ENCODE measurements at places on chromosomes 2 and 18.

DNA sequence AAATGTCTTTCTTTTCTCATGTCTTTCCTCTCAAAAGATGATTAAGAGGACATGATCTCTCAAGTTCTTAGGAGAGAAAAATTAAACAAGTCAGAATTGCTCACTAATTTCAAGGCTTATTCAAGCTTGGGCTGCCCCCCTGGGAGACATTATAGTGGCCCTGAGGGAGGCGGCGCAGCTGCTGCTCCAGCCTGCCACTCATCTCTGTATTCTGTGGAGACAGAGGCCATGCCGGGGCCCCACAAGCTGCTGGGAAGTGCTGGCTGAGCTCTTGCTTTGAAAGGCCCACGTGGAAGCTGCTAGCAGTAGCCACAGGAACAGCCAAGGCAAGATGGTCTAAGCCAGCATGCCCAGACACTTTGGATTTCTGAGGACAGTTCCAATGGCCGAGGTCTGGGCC, 267.4 kb downstream of the LNPK start:
- no peak for DNase-seq

DNA sequence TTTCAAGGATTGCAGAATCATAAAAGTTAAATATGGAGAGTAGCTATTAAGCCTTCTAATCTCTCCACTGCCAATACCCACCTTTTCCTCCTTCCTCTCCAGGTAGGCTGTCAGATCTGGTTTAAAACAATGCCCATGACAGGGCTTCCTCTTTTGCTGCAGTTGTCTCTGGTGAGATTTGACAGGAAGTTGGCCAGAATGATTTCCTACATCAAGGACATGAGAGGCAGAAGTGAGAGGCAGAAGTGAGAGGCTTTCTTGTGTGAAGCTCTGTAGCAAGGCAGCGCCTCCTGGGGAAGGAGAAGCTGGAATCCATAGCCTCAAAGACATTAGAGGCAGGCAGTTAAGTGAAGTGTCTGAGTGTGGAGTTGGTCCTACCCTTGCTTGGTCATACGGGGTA, 385.7 kb downstream of the HRH4 start:
- DNase-seq = no peak

DNA sequence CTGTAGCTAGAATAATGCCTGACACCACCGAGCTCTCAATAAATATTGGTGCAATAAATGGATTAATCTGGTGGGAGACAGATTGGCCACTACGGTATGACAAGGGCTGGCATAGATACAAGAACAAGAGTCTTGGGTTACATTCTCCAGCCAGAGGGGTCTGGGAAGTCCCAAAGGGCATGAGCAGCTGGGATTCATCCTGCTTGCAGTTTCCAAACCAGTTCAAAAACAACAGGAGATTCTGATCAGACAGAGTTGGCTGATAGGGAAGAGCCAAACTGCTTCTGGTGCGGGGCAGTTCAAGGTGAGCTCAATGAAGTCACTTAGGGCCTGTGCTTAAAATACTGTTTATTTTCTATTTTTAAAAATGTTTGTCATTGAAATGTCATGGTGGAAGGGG, 266.9 kb downstream of the TNS1 start:
- DNase-seq = no peak

GRCh38 chr18:12046751-12047335, 46.8 kb upstream of the ANKRD62 start:
- DNase-seq = no peak

- no peak for DNase-seq
Observed at GRCh38 chr2:71000780-71001591, 6.3 kb upstream of the TEX261 start.

DNA sequence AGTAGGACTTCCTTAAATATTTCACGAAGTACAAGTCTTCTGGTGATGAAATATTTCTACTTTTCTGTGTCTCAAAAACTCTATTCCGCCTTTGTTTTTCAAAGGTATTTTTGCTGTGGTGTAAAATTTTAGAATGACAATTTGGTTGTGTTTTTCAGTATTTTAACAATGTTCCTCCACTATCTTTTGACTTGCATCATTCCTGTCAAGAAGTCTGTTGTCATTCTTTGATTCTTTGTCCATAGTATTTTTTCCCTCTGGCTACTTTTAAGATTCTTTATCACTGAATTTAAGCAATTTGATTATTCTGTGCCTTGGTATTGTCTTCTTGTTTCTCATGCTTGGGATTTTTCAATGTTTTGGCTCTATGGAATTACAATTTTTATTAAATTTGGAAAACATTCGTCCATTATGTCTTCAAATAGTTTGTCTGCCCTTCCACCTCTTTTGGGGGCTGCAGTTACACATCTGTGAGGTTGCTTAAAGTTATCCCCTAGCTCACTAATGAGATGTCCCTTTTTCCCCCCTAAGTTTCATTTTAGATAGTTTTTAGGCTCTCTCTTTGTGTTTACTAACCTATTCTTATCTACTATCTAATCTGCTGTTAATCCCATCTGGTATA, 76.0 kb downstream of the CAB39 start:
- DNase-seq = no peak

DNA sequence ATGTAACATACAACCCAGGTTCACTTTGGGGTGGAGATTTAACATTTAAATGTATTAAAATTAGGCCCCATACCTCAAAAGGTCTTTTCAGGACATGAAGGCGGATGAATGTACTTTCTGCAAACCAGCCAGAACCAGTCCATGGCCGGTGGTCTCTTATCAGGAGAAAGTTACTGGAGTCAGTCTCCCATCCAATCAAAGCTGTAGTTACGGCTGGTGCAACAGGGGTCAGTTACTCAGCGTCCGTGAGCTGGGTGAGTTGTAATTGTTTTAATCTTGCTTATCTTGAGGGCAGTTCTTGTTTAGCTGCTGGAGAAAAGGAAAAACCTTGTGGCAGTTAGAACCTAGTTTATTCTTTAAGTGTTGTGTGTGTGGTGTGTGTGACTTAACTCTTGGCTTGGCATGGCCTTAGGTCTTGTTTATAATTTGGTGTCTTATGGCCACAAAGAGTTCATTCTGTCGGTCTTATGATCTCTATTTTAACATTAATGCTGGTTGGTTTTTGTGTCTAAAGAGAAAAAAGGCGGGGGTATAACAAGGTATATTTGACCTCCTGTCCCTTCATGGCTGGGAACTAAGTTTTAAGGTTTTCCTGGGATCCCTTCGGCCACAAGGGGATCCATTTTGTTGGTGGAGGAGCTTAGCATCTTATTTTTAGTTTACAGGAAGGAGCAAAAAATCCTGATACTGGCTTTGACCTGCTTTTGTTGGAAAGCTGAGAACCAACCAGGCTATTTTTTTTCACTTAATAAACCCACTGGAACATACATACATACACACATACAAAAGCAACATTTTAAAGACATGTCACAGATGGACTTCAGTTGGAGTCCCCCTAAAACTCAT, 143.5 kb upstream of the NCK2 start:
- no peak for DNase-seq

Measured in Panc1 (cell line).